EH (cell line): ENCODE measurements at places on chromosomes 11 and 22.

- no peak for DNase-seq
Measured at GRCh38 chr11:78399136-78399535, 18.5 kb downstream of the GAB2 start.

GRCh38 chr11:72736452-72737069 lies 15.6 kb downstream of the ARAP1 start:
- DNase-seq = peak; percentile 72

DNA sequence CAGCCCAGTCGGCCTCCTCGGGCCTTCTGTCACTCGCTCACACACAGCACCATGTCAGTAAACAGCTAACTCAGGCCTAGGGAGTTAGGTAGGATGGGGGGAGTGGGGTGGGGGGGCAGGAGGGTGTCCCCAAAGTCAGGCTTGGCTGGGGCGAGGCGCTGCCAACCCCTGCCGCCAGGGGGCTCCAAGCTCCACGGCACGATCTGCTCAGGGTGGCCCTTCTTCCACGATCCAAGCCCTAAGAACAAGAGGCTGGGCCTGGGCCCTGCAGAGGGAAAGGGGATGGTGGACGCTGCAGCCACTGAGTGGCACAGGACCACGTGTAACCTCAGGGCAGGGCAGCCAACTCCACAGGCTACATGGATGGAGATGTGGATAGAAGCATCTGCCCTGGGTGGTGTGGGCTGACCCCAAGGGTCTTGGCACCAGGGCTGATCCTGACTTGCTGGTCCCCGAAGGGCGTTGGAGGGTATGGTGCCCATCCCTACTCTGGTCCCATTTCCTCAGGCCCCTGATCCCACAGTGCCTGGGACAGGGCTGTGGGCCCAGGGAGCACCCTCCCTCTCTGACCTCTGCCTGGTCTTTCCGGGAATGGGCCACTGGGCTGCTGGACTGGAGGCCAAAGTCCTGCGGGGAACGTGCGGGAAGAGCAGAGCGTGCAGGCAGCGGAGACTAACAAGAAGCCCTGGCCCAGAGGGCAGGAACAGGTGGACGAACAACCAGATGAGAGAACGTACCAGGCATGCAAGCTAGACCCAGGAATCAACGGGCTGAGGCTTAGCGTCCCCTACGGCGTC lies 29.1 kb upstream of the TXNRD2 start:
- DNase-seq = peak; percentile 58

DNA sequence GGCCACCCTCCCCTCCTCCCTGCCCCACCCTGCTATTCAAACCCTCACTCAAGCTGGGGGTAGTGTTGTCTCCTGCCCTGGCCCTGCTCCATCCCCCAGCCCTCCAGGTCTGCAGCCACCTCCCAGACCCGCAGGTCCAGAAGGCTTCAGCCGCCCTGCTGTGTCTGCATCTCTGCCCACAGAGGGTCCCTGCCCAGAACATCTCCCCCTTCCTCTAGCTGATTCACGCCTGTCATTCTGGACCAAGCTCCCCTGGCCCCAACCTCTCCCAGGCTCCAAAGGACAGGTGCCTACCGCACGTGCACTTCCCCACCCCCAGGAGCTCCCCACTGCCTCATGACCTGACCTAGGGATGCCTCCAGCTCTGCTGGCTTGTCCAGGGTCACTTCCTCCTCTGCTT lies 16.0 kb upstream of the SHISAL1 start:
- DNase-seq = no peak

- peak; percentile 50 for DNase-seq
Measured at GRCh38 chr11:121236115-121237001, 56.2 kb upstream of the SC5D start.

GRCh38 chr11:18427240-18427639 lies 15.1 kb downstream of the LDHC start:
- no peak for DNase-seq

GRCh38 chr22:26679003-26679629 lies 21.7 kb downstream of the MIAT start:
- DNase-seq = peak; percentile 83

- DNase-seq = peak; percentile 96
Measured at GRCh38 chr22:32531931-32532819, 57.6 kb downstream of the FBXO7 start.

GRCh38 chr11:96019810-96020747 lies 96.2 kb upstream of the MTMR2 start:
- DNase-seq = no peak

- peak; percentile 88 for DNase-seq
Measured at GRCh38 chr11:12818333-12819015, 144.3 kb downstream of the TEAD1 start.

DNA sequence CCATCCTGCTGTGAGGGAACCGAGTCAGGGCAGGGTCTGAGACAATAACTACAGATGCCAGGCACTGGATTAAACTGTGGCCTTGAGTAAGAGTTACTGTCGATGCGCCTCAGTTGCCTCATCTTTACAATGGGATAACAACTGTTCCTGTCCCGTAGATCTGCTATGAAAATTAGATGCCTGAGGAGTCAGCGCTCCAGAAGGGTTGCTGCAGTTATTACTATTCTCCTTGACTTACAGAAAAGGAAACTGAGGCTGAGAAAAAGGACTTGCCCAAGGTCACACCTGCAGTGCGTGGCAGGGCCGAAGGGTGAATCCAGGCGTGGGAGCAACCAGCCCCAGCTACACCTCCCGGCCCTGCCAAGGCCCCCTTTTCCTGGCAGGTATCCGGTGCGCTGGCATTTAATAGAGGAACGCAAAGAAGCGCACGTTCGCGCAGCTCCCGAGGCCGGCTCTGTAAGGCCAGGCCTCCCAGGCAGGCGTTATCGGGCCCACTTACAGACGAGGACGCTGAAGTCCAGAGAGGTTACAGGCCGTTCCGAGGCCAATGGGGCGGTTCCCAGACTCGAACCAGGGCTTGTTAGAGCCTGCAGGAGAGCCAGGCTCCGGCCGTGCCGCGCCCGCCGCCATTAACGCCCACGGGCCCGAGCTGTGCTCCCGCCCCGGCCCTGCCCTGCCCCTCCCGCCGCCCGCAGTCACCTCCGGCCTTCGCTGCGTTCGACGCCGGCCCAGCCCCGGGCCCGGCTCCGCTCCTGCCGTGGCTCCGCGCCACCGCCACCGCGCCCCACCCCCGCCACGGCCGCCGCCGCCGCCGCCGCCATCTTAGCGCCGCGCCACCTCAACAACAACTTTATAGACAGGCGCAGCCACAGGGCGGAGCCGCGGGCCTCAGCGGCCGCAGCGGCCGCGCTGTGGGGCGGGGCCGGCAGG lies at the start of gene C11orf68:
Gene C11orf68, minus strand, starts transcription at position 852 of the 930 bp plus-strand sequence. Its CDS starts 31 bp downstream, at position 821.
- peak; percentile 47 for DNase-seq

GRCh38 chr11:47345890-47346563 lies 6.5 kb downstream of the MYBPC3 start:
- DNase-seq = no peak

DNA sequence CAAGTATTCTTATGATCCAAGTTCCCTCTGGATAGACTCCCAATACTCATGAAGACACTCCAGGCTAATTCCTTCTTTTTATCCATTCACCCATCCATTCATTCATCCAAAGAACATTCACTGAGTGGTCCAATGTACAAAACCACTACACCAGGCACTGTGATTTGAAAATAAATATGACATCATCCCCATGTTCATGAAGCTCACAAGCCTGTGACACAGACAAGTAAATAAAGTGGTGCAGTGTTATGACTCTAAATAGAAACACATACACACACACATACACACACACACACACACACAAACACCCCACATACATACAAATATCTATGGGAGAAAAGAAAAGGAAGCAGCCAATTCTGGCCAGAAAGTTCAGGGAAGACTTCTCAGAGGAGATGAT lies 35.5 kb downstream of the MTMR2 start:
- DNase-seq = no peak
